ENCODE measurements at places on chromosomes 7 and 10.

DNA sequence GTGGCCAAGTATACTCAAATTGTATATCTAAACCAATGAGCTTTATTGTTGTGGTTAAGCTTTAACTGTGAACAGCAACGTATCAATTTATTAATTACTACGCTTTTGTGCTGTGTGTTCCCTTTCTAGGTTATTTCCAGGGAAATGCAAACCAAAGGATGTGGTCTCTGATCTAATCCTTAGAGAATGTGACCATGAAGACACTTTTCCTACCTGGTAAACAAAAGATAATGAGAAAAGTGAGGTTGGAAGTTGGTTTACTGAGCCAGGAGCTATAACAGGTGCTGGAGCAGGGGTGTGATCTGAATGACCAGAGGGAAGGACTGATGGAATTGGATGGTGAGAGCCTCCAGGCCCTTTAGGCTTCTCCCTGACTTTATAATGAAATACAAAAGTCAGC is 25.4 kb upstream of the CALU start:
- DNase-seq: no peak

DNA sequence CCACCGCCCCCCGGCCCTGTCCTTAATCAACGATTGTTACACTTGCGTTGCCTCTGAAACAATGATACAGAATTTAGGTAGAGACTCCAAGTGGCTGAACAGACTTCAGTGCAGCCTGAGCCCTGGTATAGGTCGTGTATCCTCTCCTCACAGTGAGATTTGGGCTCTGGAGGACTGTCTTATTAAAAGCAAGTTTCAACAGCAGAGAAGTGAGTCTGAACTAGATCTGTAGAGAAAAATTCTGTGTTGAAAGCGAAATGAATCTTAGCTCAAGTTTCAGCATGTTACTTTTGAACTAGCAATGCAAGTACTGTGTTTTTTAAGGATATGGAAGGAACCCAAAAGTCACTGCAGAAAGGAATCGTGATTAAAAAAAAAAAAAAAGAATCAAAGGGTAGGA is 103.1 kb downstream of the HOXA1 start:
- DNase-seq: no peak

- no peak for DNase-seq
These were observed 757 bp upstream of the NRCAM start for GRCh38 chr7:108456845-108457540.

- no peak for DNase-seq
These were observed 645.9 kb downstream of the XPNPEP1 start for GRCh38 chr10:109277456-109277855.

- DNase-seq: no peak
These were observed 30.5 kb downstream of the C10orf53 start for GRCh38 chr10:49709934-49710333.

DNA sequence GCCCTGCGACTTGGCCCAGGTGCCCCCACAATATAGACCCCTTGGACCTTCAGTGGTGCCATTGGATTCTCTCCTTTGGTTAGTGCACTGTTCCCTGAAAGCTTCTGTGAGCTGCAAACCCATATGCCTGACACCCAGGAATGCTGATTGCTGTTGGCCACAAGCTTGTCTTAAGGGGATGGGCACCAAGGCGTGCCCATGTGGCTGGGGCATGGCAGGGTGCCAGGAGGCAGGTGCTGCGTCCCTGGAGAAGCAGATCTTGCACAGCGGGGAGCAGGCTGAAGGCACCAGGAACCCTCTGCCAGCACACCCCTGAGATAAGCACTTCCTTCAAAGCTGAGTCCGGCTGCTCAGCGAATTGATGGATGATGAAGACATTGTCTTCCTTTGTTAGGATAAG is 411.8 kb downstream of the SDK1 start:
- DNase-seq: no peak

DNA sequence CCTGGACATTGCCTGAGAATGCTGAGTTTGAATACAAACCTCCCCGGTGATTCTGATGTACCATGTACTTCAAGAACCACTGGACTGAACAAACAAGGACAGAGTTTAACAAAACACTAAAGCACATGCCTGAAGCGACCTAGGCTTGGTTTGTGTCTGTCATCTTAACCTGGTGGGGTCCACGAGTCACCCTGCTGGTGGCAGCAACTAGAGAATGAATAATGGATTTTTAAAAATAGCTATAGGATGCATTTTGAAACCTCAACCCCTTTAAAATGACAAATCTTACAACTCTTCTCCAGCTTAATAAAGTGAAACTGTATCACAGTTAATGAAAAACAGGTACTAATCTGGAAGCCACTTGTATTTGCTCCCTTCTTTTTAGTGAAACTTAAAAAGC is 25.2 kb downstream of the CDHR3 start:
- no peak for DNase-seq

DNA sequence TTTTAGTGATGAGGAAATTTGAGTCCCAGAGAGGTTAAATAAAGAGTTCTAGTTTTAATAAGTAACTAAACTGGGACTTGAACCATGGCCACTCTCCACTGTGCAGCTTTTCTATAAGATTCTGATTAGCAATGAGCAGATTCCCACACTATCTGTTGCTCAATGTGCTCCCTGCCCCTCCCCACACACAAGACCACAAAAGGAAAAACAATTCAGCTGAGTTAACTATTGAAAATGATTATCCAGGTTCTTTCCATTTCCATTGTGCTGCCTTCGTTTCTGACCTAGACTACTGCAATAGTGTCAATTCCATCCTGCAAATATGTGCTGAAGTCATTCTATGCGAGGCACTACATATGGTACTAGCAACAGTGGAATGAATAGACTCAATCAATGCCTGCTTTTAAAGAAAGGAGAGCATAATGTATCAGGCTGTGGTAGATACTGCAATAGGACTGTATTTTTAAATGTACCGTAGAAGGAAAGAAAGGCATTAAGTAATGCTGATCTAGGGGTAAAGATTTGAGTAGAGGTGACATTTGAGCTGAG is 97.0 kb downstream of the SEMA3C start:
- no peak for DNase-seq

DNA sequence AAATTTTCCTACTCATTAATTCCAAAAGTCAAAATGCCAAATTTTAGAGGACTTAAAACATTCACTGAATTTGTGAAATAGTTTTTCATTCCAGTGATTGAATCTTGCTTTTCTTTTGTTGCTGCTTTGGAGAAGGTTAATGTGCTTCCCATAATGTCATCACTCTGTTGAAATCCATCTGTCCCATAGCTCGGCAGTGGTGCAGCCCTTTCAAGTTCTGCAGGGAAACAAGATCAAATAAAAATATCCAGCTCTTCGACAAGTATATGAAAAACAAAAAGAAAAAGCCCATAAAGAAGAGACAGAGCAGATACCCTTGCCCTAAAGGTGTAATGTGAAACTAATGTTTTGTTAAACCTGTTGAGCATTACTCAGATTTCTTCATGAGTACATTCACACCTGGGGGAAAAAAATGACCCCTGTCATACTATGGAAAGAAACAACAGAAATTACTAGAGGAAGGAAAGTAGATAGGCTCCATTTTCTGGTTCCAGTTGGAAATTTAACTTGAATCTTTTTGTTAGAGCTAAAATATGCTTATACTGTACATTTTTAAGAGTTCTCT is 35.1 kb downstream of the AGR3 start:
- no peak for DNase-seq

DNA sequence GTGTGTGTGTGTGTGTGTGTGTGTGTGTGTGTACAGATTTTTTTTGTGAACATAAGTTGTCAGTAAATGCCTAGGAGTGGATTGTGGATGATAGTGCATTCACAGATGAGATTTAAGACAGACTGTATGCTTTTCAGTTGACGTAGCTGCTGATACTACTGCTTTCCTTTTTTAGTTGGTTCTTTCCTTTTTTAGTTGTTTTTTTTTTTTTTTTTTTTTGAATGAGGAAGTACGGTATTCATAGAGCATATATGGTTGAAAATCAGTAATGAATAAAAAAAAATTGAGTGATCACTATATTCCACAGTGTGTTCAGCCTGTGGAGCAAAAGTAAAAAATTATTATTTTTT is 80.5 kb downstream of the RBM33 start:
- no peak for DNase-seq

- no peak for DNase-seq
These were observed 33.6 kb downstream of the TRRAP start for GRCh38 chr7:98911916-98912315.

GRCh38 chr10:119689016-119689580 is 36.8 kb upstream of the INPP5F start:
- no peak for DNase-seq

- no peak for DNase-seq
These were observed 1060.7 kb upstream of the GHITM start for GRCh38 chr10:83078645-83079044.

DNA sequence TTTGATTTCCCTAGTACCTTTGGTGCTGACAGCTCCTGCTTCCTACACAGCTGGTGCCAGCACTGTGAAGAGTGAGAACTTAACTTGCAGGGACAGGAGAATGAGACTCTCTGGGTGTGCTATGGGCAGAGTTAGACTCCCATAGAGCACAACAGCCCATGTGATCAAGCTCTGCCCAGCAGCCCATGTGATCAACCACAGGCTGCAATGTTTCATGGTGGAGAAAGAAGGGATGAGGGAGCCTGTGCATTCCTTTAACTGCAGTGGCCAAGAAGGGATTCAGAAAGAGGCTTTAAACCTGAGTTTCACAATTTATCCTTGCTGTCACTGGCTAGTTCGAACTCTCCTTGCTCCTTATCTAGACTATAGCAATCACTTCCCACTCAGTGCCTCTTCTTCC is 10.0 kb upstream of the MEST start:
- DNase-seq: no peak

DNA sequence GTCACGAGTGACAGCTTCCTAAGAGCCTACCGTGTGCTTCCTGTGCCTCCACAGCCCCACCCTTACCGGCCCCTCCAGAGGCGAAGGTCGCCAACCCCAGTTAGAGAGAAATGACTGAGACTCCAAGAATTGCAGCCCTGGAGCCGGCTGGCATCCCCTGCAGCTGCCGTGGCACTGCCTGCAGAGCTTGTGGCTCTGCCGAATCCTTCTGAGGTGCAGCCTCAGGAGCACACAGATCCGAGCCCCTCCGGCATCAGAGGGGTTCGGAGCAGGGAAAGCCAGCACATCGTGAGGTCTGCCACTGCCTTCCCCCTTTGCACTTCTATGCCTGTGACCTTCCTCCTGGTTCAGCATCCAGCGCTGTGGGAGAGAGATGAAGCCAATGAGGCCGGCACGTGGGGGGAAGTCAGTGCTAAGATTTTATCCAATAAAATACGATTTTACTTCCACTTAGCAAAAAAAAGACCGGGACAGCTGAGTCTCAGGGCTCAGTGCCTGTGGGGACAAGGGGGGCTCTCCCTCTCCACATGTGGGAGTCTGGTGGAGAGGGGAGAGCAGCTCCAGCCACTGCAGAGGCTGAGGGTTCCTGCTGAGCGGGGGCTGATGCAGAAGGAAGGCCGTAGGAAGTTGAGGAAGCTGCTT is 80.1 kb downstream of the TCERG1L start:
- DNase-seq: no peak

DNA sequence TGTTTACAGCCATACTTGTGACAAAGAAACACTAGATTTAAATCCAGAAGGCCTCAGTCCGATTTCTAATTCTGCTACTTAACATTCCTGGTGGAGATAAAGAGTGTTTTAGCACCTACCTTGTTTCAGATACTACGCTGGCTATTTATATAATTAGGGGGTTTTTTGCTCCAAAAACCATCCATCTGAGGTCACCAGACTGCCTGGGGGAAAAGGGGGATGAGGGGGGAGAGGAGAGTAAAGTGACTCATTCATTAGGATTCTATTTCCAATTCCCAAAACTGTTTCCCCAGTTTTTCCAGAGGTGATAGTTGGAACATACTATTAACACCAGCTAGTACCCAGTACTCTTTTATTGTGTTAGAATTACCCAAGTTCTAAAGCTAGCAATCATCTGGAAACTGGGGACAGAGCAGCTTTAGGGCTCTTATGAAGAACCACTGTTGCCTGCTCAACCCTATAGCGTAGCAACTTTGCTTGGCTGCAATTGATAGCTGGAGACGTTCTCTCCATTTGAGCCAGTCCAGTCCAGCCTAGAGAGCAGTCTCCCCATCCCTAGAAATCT is 6.6 kb downstream of the GCC1 start:
- DNase-seq: no peak

DNA sequence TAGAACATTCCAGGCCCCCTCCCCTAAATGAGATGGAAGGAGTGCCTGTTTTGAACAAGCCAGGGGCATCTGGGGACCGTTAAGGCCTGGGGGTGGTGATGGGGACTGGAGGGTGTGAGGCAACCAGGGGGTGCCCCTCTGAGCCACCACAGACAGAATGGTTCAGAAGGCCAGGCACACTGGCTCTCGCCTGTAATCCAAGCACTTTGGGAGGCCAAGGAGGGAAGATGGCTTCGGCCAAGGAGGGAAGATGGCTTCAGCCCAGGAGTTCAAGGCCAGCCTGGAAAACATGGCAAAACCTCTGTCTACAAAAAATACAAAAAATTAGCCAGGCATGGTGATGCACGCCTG is 173.2 kb upstream of the TNRC18 start:
- DNase-seq: no peak

DNA sequence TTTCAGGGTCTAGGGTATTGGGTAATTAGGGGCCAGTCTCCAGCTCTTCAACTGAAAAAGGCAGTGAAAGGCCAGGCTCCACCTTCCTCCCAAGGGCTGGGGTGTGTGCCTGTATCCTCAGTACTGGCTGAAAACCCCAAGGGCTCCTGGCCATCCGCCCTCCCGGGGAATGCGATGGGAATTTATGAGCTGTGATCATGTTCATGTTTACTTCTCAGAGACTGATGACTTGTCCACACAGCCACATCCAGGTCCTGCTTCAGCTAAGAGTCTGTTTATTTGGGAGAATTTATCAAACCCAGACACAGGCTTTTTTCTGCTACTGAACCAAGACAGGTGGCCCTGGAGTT is 91.7 kb downstream of the CCDC3 start:
- no peak for DNase-seq

DNA sequence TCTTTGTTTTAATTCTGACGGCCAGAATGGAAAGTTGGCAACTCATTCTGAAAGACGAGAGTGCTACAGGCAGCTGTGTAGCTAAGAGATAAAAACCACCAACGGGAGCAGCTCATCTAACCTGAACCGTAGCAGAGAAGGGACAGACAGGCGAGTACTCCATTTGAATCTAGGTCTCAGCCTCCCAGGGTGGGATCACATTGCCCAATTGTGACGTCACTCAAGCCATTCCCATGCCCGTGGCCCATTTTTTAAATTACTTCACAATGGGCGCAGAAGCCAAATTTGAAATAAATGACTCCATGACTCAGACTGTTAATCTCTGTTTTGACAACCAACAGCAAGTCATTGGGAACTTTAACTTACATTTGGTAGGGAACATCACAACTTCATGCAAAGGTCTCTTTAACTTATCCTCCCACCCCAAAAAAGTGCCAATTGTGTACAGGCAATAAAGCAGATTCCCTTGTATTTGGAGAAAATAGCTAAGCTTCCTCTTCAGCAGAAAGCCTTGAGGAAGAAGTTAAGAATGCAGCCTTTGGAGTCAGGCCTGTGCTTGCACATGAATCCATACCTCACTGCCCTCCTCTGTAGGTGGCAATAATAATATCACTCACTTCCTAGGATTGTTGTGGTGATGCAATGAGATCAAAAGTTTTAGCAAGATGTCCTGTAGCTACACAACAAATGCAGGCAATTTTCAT is 93.2 kb upstream of the KIF5B start:
- no peak for DNase-seq

Measured in activated T-cell treated with anti-CD3 and anti-CD28 coated beads, Interleukin-2, amount 50 U/mL, for 24 hours (primary cell).